ENCODE measurements at places on chromosomes 5 and 9.

DNA sequence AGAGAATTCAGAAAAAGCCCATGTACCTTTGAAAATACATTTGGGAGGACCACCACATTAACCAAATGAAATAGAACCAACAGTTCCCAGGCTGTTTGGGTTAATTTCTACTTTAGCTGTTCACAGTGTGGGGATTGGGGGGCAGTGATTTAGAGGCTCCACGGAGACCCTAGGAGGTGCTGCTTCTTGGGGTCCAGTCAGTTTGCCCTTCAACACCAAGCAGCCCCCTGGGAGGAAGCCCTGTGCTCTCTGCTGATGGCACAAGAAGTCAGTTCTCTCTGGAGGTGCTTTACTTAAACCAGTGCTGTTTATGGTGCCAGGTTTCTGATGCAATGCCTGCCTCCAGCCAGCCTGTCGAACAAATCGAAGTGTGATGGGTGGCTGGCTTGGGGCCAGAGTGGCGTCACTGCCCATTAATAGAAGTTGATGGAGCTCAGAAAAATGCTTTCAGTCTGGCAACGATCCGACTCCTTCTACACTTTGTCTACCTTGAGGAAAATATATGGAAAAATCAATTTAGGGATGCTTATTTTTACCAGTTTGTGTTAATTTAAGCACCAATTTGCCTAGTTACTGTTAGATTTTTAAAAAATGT lies 134.0 kb downstream of the SNX18 start:
- DNase-seq = no peak

GRCh38 chr9:86200599-86201162 lies 58.8 kb downstream of the C9orf153 start:
- no peak for DNase-seq

- DNase-seq = no peak
Observed at GRCh38 chr9:2338777-2339365, 282.7 kb upstream of the VLDLR start.

- no peak for DNase-seq
Observed at GRCh38 chr5:133990396-133990795, 14.4 kb downstream of the VDAC1 start.

- DNase-seq = no peak
Observed at GRCh38 chr9:123599781-123600180, 243.8 kb downstream of the CRB2 start.

DNA sequence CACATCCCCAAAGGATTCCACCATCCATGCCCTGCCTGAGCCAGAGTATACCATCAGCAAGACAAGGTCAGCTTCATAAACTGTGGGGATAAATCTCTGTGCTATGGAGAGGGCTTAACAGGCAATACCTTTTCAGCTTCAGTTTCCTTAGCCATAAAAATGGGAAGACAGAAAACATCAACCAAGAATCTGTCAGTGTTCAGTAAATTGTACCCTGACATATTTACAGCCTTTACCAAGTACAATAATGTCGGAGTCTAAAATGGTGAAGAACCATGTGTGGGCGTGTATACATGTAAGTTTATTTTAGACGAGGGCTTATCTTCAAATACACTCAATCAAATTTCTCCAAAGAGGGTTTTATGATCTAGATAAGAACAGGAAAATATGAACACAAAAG lies 94.7 kb downstream of the ELAVL2 start:
- no peak for DNase-seq

- DNase-seq = no peak
Observed at GRCh38 chr5:171850324-171850947, 64.8 kb downstream of the SMIM23 start.

DNA sequence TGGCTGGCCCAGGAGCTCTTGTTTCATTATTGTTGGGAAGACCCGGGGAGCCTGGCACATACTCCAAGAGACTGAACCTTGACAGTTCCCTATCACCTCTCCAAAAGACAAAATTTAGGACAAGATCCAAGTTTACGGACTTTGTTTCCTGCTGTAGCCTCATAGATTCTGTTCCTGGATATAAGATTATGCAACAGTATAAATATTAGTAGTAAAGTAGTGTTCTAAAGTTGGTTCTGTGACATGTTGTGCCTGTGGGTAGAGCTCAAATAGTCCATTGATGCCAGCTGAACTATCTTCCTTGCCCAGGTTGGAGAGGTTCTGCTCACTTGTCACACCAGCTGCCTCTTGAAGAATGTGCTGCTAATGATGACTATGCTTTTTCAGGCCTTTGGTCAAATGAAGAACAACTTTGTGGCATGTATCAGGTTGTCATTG lies 430.2 kb downstream of the DMAC1 start:
- no peak for DNase-seq

- DNase-seq = no peak
Observed at GRCh38 chr5:139684881-139685749, 37.0 kb downstream of the CXXC5 start.

- DNase-seq = no peak
Observed at GRCh38 chr5:96626956-96627355, 35.2 kb upstream of the CAST start.

GRCh38 chr9:95083086-95083768 lies 234.3 kb downstream of the FANCC start:
- no peak for DNase-seq

GRCh38 chr9:110059461-110059860 lies 148.5 kb downstream of the C9orf152 start:
- DNase-seq = no peak

GRCh38 chr5:112573441-112573840 lies 154.4 kb upstream of the EPB41L4A start:
- DNase-seq = no peak

DNA sequence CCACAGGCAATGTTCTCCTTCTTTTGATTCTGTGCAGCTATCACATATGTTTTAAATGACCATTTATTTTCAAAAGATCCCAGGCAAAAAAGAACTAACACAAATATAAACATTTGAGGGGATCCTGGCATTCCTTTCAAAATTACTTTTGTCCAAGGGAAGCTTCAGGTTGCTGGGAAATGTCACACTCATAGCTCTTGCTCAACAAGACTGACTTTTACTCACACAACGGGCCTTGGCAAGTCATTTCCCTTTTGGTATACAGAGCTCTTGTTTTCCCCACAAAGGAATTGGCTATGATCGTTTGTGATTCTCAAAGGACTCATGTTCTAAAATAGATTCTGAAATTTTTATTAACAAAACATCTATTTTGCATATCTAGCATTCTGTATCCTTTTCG lies 4.5 kb upstream of the PALM2AKAP2 start:
- DNase-seq = no peak

DNA sequence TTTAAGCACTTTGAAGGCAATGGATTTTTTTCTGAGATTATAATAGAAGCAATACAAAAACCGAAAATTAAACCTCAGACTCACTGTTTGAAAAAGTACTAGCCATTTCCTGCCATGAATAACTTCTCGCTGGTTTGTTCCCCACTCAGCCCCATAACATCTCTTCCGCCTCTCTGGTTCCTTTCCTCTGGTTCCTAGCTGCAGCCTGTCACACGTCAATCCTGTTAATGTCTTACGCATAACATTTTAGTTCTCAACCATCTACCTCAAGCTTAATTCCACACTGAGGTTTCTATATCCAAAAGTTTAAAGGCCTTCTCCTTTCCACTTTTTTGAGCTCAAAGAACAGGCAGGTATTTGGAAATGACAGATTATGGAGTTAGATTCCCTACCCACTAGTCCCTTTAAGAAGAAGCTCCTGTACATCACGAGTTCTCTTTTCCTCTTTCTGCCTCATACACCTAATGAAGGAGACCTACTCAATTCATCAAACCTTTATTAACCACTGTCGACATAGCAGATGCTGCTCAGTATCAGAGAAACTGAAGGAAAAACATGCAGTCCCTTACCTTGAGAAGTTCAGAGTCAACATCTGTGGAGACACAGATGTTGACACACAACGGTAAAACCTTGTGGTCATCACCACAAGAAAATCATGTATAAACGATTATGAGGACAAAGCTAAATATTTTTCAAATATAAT lies 243.0 kb upstream of the PTGER4 start:
- no peak for DNase-seq
